ENCODE measurements at places on chromosomes 16 and 17.

DNA sequence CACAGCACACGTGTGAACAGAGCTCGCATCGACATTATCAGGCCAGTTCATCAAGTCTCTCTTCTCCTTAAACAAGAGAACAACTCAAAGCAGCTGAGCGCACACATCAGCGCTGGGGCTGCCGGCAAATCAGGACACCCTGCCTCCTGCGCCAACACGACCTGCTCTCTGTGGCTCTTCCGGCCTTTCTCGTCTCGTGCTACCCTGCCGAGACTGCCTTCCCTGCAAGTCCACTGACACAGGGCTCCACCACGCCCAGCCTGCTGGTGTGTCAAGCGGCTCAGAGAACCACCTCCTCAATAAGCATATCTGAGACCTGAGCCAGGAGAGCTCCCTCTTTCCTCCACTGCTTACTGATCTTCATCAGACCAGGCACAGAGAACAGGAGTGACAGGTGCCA is 96.9 kb downstream of the ZNF778 start:
- no peak for DNase-seq

DNA sequence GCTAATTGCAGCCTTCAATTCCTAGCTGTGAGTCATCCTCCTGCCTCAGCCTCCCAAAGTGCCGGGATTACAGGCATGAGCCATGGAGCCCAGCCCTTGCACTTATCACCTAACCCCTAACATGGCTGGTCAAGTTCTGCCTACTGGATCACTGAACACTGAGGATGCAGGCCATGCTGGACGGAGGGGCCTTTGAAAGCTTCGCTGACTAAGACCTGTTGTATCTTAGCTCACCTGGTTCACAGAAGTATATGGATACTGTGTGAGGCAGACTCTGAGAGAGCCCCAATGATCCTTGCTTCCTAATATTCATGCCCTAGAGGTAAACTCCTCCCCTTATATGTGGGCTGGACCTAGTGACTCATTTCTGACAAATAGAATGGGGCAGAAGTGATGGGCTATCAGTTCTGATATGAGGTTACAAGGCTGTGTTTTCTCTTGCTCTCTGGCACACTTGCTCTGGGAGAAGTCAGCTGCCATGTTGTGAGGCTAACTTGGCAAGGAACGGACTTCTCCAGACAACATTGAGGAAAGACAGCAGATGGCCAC is 11.7 kb upstream of the TMIGD1 start:
- no peak for DNase-seq

DNA sequence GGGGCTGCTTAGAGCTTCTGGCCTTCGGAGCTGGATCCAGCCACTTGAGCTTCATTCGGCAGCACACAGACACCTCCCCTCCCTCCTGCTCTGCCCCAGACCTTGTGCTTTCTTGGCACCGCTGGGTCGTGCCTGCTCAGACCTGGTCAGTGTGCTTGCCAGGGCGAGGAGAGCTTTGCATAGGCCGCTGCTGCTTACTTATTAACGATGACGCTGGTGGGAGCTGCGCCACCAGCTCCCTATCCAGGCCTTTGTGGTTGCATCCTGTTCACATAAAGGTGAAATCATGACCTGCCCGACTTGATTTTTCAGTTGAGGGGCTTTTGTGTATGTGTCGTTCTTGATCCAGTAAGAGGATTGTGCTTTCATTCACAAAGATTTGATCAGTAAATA is 101.1 kb downstream of the MSI2 start:
- DNase-seq = no peak

GRCh38 chr17:4969551-4970173 is 2.0 kb upstream of the SPAG7 start:
- no peak for DNase-seq

- DNase-seq = no peak
Observed at GRCh38 chr17:15966183-15966878, 21.4 kb downstream of the ADORA2B start.

- no peak for DNase-seq
Observed at GRCh38 chr16:13143551-13143950, 242.2 kb downstream of the SHISA9 start.

- DNase-seq = no peak
Observed at GRCh38 chr16:27481282-27481934, 68.3 kb downstream of the GTF3C1 start.

DNA sequence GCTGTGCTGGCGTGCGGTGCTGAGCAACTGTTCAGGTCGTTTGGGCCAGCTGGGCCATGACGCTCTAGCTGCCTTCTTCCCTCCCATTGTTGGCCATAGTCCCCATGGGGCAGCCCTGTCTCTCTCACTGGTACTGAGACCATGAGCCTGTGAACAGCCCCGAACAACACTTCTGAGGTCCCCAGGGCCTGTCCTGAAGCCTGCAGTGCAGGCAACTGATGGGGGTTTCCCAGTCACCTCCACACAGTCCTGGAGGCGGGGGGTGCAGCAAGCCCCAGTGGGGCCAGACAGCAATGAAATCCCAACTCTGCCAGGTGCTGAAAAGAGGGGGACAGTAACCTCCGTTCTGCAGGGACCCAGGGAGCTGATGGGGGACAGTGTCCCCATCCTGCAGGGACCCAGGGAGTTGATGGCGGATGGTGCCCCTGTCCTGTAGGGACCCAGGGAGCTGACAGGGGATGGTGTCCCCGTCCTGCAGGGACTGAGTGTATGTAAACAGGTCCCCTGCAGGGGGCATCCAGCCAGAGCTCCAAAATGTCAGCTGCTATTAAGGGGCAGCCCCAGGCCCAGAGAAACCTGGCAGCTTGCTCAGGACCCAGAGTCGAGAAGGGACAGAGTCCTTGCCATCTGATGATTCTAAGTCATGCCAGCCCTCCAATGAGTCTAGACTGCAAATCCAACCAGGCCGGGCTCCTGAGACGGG is 30.4 kb downstream of the ENGASE start:
- DNase-seq = no peak

- DNase-seq = no peak
Observed at GRCh38 chr17:65609749-65610148, 48.3 kb upstream of the AXIN2 start.

GRCh38 chr17:77444984-77445759 is 304.4 kb downstream of the SEC14L1 start:
- no peak for DNase-seq

DNA sequence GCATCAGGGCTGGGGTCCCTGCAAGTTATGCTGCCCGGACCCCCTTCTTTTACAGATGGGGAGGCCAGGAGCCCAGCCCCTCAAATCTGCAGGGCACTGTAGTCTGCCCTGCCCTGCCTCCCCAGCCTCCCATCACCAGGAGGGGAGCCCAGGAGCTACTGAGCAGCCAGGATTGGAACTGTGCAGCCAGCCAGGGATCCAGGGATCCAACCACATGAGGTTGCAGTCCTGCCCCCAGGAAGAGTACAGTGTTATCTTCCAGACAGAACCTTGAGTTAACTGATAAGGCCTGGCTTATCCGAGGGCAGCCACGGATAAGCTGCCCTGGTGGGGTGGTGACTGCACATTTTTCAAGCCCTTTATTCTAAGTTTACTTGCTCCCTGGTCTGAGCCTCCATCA is 11.4 kb upstream of the NDRG4 start:
- no peak for DNase-seq

DNA sequence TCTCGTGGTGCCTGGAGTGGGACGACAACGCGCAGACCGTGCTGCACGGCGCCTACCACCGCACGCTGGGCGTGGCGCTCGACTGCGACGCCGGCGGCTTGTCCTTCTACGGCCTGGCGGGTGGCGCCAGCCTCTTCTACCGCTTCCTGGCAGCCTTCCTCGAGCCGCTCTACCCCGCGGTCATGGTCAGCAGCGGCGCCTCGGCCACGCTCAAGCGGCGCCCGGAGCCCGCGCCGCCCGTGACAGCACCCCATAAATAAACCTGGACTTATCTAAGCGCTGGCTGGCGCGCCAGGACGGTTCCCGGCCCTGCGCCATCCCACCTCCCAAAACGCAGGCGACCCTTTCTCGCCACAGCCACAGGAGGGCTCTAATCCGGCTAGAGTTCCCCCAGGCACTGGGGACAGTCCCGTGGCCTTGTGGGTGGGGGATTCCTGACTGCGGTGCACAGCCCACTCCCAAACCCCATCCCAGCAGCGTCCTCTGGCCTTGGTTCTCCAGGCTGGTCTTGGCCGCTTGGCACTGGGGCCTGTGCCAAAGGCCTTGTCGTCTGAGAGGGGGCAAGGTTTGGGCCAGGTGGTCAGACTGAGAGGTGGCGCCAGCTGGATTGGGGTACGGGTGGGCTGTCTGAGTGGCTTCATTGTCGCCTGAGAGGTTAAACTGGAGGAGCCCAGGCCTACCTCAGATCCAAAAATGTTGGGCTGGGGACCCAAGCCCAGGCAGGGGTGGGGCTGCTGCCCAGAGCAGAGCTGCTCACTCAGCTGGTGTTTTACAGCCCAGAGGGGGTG is 10.1 kb upstream of the SLC16A5 start:
- no peak for DNase-seq

DNA sequence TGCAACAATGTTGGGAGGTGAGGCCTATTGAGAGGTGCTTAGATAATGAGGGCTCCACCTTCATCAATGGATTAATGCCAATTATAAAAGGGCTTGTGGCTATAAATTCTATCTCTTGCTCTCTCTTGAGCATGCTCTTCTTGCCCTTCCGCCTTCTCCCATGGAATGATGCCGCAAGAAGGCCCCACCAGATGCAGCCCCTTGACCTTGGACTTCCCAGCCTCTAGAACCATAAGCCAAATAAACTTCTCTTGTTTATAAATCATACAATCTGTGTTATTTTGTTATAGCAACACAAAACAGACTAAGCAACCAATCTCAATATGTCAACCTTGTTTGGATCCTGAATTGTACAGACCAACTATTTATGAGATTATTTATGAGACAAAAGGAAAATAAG is 20.0 kb downstream of the MYH10 start:
- DNase-seq = no peak

DNA sequence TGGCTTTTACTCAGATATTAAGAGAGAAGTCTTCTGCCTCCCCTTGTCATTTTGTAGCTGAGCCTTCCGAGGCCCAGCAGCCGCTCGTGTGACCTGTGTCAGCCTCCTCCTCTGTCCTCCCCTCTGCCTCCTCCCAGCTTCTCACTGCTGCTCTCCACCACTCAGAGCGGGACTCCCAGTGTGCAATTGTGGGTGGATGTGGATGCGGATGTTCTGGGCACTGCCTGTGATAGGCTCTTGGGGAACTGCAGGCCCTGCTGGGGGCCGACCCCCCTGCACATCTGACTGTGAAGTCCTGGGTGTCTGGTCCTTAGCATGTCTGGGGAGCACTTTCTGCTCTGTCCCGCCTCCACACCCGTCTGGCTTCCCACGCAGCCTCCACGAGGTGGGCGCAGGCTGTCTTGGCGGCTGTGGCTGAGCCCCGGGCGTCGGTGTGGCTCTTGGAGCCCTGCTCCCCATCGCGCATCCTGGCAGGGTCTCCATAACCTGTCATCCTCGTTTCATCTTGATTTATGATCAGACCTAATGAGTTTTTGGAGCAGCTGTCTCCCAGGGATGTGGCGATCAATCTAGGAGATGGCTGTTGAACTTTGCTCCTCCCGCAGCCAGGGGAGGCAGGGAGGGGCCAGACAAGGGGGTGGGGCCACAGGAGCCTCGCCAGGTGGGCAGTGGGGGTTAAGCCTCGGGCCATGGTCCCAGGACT is 28.1 kb downstream of the GRIN2C start:
- DNase-seq = no peak

GRCh38 chr16:53504665-53505064 is 1.7 kb upstream of the AKTIP start:
- no peak for DNase-seq

DNA sequence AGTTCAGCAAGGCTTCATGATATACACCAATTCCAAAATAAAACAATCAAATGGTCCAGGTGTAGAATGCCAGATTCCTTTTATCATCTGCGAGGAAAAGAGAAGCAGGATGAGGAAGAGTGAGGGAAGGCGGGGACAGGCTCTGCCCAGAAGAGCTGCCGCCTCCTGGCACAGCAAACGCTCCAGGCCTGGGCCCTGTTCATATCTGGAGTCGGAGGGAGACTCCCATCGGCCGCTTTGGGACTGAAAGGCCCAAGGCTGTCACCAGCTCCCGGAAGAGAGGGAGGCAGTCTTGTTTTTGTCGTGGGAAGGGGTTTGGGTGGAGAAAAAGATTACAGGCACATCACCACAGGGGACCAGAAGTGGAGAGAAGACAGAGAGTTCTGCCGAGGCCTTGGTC is 29.0 kb upstream of the SLC25A19 start:
- DNase-seq = no peak

- no peak for DNase-seq
Observed at GRCh38 chr17:69480245-69480644, 65.7 kb downstream of the MAP2K6 start.

GRCh38 chr17:17613708-17614114 is 22.2 kb upstream of the PEMT start:
- DNase-seq = peak; percentile 46

DNA sequence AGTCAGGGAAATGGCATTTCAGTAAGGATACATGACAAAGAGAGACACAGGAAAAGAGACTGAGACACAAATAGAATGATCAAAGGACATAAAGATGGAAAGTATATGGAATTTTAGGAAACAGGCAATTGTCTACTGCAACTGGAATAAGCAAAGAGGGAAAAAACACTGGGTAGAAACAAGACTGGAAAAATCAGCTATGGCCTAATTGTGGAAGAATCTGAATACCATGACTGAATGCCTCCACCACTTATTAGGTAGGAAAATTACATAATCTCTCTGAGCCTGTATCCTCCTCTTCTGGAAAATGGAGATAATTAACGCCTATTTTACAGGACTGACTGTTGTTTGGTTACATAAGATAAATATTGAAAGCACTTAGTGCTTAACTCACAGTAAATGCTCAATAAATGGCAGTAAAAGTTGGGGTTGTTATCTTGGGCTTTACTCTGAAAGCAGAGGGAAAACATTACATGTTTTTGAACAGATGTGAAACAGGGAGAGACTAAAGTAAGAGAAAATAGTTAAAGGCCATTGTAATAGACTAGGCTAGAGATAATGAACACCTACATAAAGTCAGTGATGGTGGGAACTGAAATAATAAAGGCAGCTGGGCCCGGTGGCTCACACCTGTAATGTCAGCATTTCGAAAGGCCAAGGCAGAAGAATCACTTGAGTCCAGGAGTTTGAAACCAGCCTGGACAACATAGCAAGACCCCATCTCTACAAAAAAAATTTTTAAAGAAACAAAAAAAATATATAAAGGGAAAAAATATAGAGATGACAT is 63.5 kb upstream of the C17orf78 start:
- no peak for DNase-seq

DNA sequence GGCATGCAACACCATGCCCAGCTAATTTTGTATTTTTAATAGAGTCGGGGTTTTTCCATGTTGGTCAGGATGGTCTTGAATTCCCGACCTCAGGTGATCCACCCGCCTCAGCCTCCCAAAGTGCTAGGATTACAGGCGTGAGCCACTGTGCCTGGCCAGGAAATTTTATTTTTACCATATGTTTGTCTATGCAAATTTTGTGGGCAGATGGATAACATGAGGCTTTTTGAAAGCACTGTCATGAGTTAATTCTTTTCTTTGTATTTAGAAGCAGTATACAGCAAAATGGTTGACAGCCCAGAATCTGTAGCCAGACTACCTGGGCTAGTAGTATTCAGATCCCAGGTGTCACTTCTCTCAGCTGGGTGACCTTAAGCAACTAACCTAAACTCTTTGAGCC is 8.5 kb upstream of the KPNB1 start:
- peak; percentile 47 for DNase-seq

All from NCI-H1048 (cell line).